ENCODE measurements at places on chromosomes 13 and 19. TPM values are rescaled to one million over a fixed set of nuclear protein-coding genes. Genes with fewer than 3 reads are reported as not detected.

NCAN gene
- polyA plus RNA-seq: 2.3 TPM

- H3K27me3 ChIP-seq: no peaks in the 10 kb centered on the region
- H3K4me1 ChIP-seq: no peaks in the 10 kb centered on the region
- H3K4me3 ChIP-seq: no peak overlapping the region
- H3K27ac ChIP-seq: no peak overlapping the region
Measured at GRCh38 chr19:28985201-28985600, 227.8 kb downstream of the UQCRFS1 start.

- H3K4me3 ChIP-seq: no peak overlapping the region
- no peaks in the 10 kb centered on the region for H3K27me3 ChIP-seq
- no peak for DNase-seq
- H3K4me1 ChIP-seq: peaks cover under 1% of the 10 kb centered on the region
- H3K36me3 ChIP-seq: no peaks in the 10 kb centered on the region
- H3K27ac ChIP-seq: no peak overlapping the region
Measured at GRCh38 chr13:27370305-27370872, 54.0 kb upstream of the GTF3A start.

FCAR gene
- polyA plus RNA-seq: not detected

GRCh38 chr13:36282821-36283432 lies 14.7 kb downstream of the CCDC169 start:
- no peak overlapping the region for H3K4me3 ChIP-seq
- H3K4me1 ChIP-seq: no peaks in the 10 kb centered on the region
- H3K27me3 ChIP-seq: no peaks in the 10 kb centered on the region
- H3K27ac ChIP-seq: no peak overlapping the region
- DNase-seq: no peak

NALCN gene
- polyA plus RNA-seq: 2.9 TPM

- DNase-seq: peak; percentile 17
- peak overlapping the region; percentile 1 for H3K27ac ChIP-seq
- H3K36me3 ChIP-seq: no peaks in the 10 kb centered on the region
- H3K4me3 ChIP-seq: peak overlapping the region; percentile 12
- H3K4me1 ChIP-seq: no peaks in the 10 kb centered on the region
Measured at GRCh38 chr13:28531077-28531844, 36.3 kb upstream of the FLT1 start.

DNA sequence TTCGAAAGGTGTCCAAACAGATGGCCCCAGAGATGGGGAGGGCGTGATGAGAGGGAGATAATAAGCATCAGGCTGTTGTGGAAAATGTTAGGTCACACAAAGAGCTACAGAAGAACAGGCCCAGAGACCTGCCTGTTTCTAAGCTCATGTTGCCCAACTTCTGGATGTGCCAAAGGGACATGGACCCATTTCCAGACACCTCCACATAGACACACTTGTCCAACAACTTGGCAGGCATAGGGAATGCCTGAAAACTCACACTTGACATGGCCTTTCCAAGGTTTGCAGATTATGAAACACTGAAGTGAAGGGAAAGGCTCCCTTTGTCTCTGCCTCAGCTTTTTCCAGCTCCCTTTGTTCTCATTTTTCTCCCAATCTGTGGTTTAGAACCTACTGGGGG lies 43.5 kb upstream of the CYP2B6 start:
- no peak overlapping the region for H3K4me3 ChIP-seq
- H3K27ac ChIP-seq: no peak overlapping the region
- no peaks in the 10 kb centered on the region for H3K27me3 ChIP-seq
- DNase-seq: no peak
- no peaks in the 10 kb centered on the region for H3K4me1 ChIP-seq

ZNF571 gene
- polyA plus RNA-seq: 5.9 TPM

GRCh38 chr13:19604306-19604705 lies 29.2 kb upstream of the MPHOSPH8 start:
- no peak for DNase-seq
- no peaks in the 10 kb centered on the region for H3K27me3 ChIP-seq
- no peaks in the 10 kb centered on the region for H3K36me3 ChIP-seq
- no peak overlapping the region for H3K27ac ChIP-seq

CYP2B6 gene
- polyA plus RNA-seq: not detected

USHBP1 gene
- 2.6 TPM for polyA plus RNA-seq

GRCh38 chr19:16721051-16721450 lies 1.4 kb downstream of the NWD1 start:
- H3K27me3 ChIP-seq: no peaks in the 10 kb centered on the region
- H3K36me3 ChIP-seq: no peaks in the 10 kb centered on the region
- H3K4me1 ChIP-seq: no peaks in the 10 kb centered on the region
- DNase-seq: no peak
- H3K4me3 ChIP-seq: no peak overlapping the region

DNA sequence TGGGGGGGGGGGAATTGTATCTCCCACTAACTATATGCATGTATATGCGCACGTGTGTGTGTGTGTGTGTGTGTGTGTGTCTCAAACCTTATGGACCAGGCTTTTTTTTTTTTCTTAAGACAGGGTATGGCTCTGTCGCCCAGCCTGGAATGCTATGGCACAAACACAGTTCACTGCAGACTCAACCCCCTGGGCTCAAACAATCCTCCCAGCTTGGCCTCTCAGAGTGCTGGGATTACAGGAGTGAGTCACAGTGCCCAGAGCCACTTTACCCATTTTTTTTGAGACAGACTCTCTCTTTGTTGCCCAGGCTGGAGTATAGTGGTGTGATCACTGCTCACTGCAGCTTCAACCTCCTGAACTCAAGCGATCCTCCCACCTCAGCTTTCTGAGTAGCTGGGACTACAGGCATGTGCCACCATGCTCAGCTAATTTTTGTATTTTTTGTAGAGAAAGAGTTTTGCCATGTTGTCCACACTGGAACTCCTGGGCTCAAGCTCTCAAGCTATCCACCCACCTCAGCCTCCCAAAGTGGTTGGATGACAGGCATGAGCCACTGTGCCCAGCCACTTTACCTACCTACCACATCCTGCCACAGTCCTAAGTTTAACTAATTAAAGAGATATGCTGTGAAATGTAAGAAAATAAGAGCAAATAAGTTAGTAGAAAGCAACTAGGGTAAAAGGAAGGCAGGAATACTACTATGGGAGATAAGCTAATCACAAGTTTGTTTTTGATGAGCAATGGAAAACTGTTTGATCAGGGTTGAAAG lies 2.4 kb downstream of the ZMYM5 start:
- no peaks in the 10 kb centered on the region for H3K36me3 ChIP-seq
- peaks cover 14% of the 10 kb centered on the region for H3K4me1 ChIP-seq

GIPC1 gene
- 47.8 TPM for polyA plus RNA-seq

- H3K36me3 ChIP-seq: no peaks in the 10 kb centered on the region
- peak overlapping the region; percentile 95 for H3K27ac ChIP-seq
- H3K4me1 ChIP-seq: peaks cover 24% of the 10 kb centered on the region
- no peaks in the 10 kb centered on the region for H3K27me3 ChIP-seq
Measured at GRCh38 chr19:55459551-55459949, 1.9 kb downstream of the ISOC2 start.

DNA sequence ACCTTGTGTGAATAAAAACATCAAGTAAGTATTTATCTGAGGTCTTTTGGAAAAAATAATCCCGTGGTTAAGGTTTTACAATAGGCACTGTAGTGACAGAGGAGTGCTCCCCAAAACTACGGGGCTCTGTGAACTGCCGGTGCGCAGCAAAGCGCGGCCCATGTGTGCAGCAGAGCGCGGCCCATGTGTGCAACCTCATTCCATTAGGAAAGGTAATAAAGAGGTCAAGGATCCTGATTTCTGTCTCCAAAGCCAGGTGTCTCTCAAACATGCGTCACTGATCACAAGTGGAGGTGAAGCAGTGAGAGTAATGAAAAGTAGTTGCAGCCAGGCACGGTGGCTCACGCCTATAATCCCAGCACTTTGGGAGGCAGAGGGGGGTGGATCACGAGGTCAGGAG lies 58.7 kb downstream of the MRPL57 start:
- H3K4me3 ChIP-seq: no peak overlapping the region
- H3K27ac ChIP-seq: no peak overlapping the region
- no peaks in the 10 kb centered on the region for H3K27me3 ChIP-seq
- no peaks in the 10 kb centered on the region for H3K36me3 ChIP-seq
- H3K4me1 ChIP-seq: no peaks in the 10 kb centered on the region

GRCh38 chr13:31890946-31891345 lies 140.6 kb upstream of the FRY start:
- peaks cover 9% of the 10 kb centered on the region for H3K4me1 ChIP-seq
- H3K27ac ChIP-seq: no peak overlapping the region
- no peaks in the 10 kb centered on the region for H3K27me3 ChIP-seq
- H3K4me3 ChIP-seq: no peak overlapping the region
- no peak for DNase-seq
- H3K36me3 ChIP-seq: no peaks in the 10 kb centered on the region
